ENCODE measurements at places on chromosomes 3 and 15. TPM values are rescaled to one million over a fixed set of nuclear protein-coding genes. Genes with fewer than 3 reads are reported as not detected.

DNA sequence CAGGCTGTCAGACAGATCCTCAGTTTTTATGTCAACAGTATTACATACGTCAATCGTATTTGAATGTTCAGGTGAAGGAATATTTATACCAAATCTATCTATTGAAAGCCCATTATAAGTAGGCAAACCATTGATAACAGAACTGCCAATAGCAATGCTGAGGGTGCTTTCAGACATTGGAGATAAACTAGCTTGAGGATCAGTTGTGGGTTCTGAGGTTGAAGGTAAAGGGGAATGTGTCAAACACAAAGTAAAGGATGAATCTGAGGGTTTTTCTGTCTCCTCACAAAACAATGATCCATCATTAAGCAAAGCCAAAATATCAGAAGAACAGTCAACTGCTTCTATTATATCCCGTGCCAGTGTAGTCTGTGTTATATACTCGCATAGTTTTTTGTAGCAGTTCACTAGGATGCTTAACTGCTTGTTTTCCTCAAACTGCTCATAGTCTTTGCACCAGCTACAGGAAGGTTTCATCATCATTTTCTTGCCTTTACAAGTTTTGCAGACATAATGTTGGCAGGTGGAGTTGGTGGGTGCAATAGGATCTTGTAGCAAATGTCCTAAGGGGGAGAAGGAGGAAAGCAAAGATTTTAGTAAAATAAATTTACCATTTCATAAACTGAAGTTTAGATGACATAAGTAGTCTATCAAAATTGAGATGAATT, 43.8 kb downstream of the MSL2 start:
- no peak for DNase-seq

- DNase-seq, result peak; percentile 45
Observed at GRCh38 chr3:169668072-169668956, 4.8 kb upstream of the MECOM start.

The ZPLD1 gene
- not detected for total RNA-seq

GRCh38 chr3:16865335-16865734, 19.4 kb upstream of the PLCL2 start:
- no peak for DNase-seq

The GP9 gene
- not detected for total RNA-seq

- no peak for DNase-seq
Observed at GRCh38 chr15:57432141-57432741, 55.9 kb downstream of the CGNL1 start.

GRCh38 chr15:49622561-49622960, 1.7 kb downstream of the DTWD1 start:
- DNase-seq, result no peak

DNA sequence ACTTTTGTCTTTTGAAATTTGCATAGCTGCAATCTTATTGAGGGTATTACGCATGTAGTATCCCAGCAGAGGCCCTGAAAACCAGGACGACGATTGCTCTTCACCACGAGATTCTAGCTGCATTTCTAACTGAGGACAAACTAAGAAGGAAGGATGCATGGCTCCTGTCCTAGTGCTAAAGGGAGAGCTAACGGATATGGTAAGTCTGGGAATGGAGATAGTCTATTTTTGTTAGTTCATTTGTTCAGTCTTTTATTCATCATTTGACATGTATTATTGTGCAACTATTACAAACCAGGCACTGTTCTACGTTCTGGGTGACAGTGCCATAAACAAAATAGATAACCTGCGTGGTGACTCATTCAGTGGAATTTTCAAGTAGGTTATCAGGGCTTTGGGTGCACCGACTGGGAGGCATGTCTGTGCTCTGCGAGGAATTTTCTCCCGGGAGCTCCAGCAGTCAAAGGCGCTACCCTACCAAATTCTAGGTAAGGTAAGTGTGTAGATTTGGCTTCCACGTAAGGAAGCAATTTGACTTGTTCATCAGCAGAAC, 51.9 kb upstream of the ETV5 start:
- no peak for DNase-seq

The TEX264 gene
- 37.4 TPM for total RNA-seq

DNA sequence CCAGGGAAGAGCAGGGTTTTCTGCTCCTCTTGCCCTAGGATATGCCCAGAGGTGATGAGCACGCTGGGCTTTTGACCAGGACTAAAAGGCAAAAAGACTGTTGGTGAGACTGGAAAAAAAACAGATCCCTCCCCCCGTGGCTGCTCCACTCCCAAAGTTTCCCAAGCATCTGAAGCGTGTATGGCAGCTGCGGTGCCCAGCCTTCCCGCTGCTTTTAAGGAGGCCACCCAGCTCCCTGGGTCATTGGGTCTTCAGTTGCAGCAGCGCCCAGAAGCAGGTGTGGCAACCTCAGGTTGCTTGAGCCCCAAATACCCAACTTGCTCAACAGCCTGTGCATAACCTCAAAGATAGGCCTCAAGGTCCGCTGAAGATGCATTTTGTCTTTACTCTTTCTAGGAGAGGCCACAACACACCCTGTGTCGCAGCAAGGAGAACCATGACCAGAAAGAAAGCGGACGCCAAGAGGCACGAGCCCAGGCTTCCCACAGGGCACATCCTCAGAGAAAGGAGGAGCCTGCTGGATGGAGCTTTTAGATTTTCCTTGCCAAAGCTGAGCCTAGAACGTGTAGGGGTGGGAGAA, 2.0 kb downstream of the SRGAP3 start:
- no peak for DNase-seq

The THRB gene
- not detected for total RNA-seq

The DBR1 gene
- 22.0 TPM for total RNA-seq

The EPB42 gene
- not detected for total RNA-seq

DNA sequence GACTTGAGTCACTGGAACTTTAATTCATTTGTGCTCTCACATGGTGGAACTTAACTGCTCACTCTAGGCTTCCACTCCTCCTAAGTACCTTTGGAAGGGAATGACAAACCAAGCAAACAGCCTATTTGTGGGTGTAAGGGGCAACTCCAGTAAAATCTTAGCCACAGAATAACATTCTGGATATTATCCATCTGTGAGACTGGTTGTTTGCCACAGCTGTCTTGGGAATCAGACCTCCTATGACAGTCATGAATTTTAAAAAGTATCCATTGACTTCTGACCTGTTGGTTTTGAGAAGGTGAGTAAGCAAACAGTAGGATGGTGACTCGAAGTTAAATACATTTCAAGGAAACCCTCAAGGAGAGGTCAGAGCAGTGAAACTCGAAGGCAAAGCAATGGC, 147.3 kb upstream of the CDIN1 start:
- no peak for DNase-seq

GRCh38 chr3:7025581-7026300, 164.8 kb downstream of the GRM7 start:
- DNase-seq, result no peak

The SAMMSON gene
- not detected for total RNA-seq

DNA sequence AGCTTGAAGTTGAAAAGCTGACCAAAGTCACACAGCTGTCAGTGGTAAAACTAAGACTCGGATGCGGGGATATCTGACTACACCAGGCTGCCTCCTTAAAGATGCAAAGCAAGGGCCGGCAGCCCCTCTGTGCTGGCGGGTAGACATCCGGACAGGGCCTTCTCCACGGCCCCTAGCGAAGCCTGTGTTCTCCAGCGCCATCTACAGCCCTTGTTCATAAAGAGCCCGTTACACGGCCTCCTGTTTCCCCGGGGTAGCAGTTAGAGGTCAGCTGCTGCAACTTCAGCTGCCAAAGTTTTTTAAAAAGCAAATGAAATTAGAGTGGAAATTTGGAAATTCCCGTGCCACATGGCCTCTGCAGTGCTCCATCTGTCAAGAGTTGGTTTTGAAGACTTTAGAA, 383.0 kb downstream of the TBL1XR1 start:
- peak; percentile 63 for DNase-seq

GRCh38 chr3:179652447-179653095, at the start of gene USP13:
Gene USP13, plus strand, starts transcription at chr3:179653040. Its CDS starts 186 bp downstream, at chr3:179653226.
- peak; percentile 74 for DNase-seq

DNA sequence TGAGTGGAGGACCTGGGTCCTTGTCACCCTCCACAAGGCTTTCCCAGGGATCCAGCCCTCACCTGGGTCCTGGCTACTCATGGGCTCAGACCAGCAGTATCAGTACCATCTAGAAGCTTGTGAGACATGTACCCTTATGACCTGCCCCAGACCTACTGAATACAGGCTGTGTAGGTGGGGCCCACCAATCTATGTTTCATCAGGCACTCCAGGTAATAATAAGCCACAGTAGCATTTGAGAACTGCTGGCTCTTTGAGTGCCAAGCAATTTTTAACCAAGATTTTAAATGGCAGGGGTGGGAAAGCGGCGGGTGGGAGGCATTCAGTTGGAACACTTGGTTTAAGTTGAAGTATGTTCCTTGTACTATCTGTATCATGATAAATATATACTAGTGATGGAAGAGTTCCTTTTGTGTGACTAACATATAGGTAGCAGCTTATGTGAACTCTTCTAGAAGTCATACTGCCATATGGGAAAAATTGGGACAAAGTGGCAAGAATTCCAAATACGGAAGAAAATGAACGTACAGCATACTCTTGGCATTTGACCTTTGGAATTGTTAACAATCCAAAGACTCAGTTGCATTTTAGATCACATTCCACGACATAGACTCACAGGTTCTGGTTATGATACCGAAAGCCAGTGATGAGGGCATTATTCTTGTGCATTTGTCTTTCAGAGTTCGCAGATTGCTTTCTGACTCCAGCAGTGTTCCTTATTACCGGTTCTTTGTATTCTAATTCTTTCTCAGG, 190.4 kb downstream of the GHSR start:
- DNase-seq, result no peak

GRCh38 chr15:76127169-76127568, 67.4 kb downstream of the TMEM266 start:
- DNase-seq, result no peak

The P2RY14 gene
- 0.25 TPM for total RNA-seq

- DNase-seq, result peak; percentile 32
Observed at GRCh38 chr3:79086514-79086913, 681.3 kb downstream of the ROBO1 start.

DNA sequence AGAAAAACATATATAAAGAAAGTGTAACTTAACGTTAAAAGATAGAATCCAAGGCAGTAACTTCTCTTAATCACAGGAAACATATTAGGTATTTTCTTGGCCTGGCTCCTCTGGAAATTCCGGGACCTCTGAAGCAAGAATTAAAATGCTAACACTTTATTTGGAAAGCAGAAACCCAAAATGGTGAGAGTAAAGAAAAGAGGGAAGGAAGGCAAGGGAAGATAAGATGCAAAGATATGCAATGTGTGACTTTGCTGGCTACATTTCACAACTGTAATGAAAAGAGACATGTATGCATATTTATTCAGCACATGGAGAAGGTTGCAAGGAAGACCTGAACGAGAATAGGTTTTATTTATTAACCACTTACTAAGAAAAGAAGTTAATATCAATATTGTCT, 372.5 kb downstream of the TBL1XR1 start:
- no peak for DNase-seq

DNA sequence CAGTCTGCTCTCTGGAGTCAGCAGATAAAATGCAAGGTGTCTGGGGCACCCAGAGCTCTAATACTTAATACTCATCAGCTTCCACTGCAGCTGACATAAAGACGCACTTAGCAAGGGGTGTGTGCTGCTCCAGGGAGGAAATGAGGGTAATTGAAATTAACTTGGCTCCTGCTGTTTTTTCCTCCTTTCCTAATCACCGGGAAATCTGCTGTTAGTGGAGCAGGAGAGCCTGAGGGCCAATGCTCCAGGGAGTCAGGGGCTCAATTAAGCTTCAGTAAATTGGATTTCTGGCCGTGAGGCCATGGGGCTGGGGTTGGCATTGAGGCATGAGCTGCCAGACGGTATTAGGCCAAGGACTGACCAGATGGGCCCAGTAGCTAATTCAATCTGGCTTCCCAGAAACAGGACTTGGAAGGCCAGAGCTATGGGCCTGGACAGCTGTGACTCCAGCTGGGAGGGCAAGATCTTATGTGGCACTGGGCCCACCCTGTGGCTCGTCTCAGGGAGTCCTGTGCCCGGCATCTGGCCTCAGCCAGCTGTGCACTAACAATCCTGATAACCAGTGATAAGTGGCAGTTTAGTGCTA, 30.7 kb upstream of the CHRNB4 start:
- DNase-seq, result no peak

GRCh38 chr3:64329037-64329436, 103.8 kb upstream of the PRICKLE2 start:
- DNase-seq, result no peak

- no peak for DNase-seq
Observed at GRCh38 chr3:72814308-72814707, 33.9 kb downstream of the SHQ1 start.

The XCR1 gene
- not detected for total RNA-seq

The CACNA2D2 gene
- total RNA-seq, result 1.1 TPM

- DNase-seq, result no peak
Observed at GRCh38 chr3:128266453-128266852, 113.2 kb downstream of the EEFSEC start.

The GATM gene
- 3.4 TPM for total RNA-seq

GRCh38 chr15:68401496-68402431, 30.2 kb downstream of the ITGA11 start:
- DNase-seq, result no peak

GRCh38 chr3:165854696-165855095, 17.5 kb upstream of the BCHE start:
- no peak for DNase-seq

The EFCAB12 gene
- 0.56 TPM for total RNA-seq

DNA sequence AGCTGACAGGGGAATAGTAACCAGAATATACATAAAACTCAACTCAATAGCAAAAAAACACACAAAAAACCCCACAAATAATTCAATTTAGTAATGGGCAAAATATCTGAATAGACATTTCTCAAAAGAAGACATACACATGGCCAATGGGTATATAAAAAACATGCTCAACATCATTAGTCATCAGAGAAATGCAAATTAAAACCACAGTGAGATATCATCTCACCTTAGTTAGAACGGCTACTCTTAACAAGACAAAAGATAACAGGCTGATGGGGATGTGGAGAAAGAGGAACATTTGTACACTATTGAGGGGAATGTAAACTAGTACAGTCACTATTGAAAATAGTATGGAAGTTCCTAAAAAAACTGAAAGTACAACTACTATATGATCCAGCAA, 678.6 kb downstream of the MECOM start:
- no peak for DNase-seq

GRCh38 chr3:183555541-183556081, at the start of gene KLHL6:
Gene KLHL6, minus strand, starts transcription at chr3:183555706. Its CDS starts 53 bp downstream, at chr3:183555653.
- DNase-seq, result peak; percentile 89
